ENCODE measurements at places on chromosomes 7 and 10.

DNA sequence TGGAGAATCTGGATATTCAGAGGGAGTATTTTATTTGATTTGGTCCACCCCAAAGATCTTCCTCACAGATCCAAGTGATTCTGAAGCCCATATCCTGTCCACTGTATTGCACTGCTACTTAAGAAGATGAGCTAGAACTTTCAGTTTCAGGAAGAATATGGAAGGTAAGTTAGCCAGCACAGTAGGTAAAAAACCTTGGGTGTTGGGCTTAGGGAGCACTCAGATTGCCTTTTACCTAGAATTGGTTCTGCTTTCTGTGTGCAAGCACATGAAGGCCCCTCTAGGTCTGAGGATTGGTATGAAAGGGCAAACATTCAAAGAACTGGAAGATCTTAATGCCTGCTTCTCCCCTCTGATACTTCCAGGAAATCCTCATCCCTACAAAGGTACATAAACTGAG lies 146.7 kb upstream of the COL1A2 start:
- DNase-seq, result no peak

GRCh38 chr7:2595258-2595860 lies 36.4 kb upstream of the TTYH3 start:
- no peak for DNase-seq

- peak; percentile 61 for DNase-seq
Observed at GRCh38 chr7:28180364-28181147, at the start of gene JAZF1. JAZF1 (minus strand) TSS chr7:28180795.

DNA sequence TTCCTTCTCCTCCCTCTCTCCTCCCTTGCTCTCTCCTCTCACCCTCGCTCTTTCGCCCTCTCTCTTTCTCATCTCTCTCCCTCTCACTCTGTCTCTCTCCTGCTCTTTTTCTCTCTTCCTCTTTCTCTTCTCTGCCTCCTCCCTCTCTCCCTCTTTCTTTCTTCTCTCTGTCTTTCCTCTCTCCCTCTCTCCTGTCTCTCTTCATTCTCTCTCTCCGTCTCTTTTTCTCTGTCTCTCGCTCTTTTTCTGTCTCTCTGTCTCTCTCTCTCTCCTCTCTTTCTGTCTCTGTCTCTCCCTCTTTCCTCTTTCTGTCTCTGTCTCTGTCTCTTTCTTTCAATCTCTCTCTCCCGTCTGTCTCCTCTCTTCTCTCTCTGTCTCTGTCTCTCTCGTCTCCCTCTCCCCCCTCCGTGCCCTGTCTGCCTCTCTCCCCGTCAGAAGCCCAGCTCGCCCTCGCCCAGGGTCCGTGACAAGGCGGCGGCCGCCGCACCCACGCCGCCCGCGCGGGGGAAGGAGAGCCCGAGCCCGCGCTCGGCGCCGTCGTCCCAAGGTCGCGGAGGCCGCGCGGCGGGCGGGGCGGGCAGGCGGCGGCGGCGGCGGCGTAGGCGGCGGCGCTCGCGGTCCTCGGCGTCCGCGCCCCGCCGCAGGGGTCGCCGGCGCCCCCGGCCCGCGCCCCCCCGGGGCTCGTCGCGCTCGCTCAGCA lies 21.3 kb upstream of the HSPB1 start:
- peak; percentile 56 for DNase-seq

DNA sequence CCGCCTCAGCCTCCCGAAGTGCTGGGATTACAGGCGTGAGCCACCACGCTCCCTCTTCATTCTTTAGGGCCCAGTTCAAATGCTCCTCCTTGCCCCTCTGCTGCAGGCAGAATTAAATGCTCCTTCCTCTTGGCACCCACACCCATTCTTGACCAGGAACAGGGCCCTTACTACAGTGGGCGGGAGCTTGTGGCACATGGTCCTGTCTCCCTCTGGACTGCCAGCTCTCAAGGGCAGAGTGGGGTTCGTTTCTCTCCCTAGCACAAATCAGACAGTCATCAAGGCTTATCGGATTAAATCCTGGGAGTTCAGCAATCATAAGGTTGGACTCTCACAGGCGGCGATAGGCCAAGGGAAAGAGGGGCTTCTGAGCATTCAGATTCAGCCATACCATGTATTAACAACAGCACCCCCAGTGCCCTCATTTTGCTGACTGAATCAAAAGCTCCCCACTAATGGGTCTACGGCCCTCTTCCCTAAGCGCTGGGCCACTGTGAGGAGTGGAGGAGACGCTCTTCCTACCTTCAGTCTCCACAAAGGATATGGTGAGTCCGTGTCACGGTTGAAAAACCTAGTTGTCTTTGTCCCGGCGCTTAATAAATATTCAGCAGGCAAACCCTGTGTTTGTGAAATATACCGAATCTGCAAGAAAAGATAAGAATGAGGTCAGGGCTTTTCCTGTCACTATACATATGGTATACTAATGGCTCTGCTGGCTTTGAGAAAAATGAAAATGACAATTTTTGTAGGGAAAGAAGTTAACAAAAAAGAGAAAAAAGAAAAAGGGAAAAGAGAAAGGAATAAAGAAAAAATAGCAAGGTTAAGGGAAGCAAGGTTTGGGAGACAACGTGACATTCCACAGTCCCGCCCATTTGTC lies 107.4 kb downstream of the CLEC2L start:
- no peak for DNase-seq

DNA sequence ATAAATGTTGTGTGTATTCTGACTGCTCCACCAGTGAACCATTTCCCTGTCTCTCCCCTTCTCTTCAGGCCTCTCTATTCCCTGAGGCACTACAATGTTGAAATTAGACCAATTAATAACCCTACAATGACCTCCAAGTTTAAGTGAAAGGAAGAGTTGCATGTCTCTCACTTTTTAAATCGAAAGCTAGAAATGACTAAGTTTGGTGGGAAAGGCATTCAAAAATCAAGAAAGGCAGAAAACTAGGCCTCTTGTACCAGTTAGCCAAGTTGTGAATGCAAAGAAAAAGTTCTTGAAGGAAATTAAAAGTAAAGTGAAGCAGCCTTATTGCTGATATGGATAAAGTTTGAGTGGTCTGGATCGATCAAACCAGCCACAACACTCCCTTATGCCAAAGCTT lies 198.3 kb upstream of the YAE1 start:
- DNase-seq, result no peak

DNA sequence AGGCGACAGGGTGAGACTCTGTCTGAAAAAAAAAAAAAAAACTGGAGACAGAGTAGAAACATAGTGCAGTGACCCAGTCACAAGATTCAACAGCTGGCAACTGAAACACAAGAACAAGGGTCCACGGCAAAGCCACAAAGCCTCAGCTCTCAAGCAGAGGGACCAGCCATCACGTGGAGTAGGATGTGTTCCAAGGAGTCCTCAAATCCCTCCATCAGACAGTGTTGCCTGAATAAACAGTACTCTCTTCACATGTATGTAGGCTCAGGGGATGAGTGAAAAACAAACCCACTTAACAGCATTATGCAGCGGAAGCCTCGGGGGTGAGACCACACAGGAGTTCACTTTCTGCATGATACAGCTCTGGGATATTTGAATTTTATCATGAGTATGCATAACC lies 62.0 kb downstream of the SLIT1 start:
- DNase-seq, result no peak

DNA sequence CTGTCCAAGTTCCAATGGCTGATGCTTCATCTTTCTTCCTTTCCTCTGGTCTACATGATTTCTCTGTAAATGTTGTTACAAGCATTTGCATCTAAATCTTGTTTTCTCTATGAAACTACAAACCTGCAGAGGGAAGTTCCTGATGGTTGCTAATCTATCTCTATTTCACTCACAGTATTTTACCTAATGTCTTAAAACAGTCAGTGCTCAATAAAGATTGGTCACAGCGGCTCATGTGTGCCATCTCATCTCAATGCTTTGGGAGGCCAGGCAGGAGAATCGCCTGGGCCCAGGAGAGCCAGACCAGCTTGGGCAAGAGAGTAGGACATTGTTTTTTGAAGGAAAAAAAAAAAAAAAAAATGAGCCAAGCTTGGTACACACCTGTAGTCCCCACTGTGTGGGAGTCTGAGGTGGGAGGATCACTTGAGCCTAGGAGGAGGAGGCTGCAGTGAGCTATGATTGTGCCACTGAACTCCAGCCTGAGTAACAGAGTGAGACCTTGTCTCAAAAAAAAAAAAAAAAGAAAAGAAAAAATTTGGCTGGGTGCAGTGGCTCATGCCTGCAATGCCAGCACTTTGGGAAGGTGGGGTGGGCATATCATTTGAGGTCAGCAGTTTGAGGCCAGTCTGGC lies 71.3 kb upstream of the ARMC3 start:
- DNase-seq, result no peak

GRCh38 chr10:14163377-14164086 lies 167.2 kb downstream of the FRMD4A start:
- DNase-seq, result no peak

DNA sequence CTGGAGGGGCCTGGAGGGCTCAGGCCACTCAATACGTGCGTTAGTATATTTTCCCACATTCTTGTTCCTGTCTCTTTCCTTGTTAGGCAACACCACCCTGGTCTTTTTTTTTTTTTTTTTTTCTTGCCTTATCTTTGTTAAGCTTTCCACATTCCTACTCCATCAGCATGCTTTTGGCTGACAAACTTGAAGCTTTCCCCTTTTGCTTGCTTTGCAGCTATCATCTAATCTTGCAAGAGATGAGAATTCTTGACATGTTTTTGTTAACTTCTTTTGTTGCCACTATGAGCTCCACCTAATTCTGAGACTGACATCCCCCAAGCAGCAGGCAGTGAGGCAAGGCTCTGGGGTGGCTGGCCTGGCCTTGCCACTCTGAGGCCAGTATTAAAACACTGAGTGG lies 52.5 kb upstream of the NRP1 start:
- DNase-seq, result no peak

- no peak for DNase-seq
Observed at GRCh38 chr7:92446869-92447344, 375 bp upstream of the GATAD1 start.

GRCh38 chr7:27154901-27155815 lies 1.3 kb downstream of the HOXA7 start:
- no peak for DNase-seq

GRCh38 chr7:7125963-7126362 lies 56.4 kb upstream of the C1GALT1 start:
- no peak for DNase-seq

DNA sequence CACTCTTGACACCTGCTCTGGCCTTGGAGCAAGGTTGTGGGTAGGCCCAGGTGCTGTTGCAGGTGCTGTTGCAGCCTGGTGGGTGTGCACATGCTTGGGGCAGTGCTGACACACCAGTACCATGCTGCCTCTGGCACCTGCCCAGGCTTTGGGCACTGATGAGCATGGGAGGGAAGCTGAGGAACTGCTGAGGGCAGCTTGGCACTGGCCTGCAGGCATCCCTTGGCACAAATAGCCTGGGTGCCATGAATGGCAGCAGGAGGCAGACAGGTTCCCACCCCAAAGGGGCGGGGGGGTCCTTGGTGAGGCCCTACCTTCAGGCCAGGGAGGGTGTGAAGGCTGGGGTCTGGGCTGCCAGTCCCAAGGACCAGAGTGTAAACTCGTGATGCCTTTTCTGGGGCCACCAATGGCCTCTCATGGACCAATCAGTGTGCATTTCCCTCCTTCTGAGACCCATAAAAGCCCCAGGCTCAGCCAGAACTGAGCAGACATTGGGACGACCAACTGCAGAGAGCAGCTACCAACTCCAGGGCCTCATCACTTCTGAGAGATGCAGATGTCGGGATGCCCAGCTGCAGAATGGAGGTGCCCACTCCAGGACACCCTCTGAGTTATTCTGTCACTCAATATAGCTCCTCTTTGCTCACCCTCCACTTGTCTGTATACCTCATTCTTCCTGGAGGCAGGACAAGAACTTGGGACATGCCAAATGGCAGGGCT lies 547.4 kb downstream of the ZWINT start:
- DNase-seq, result no peak

DNA sequence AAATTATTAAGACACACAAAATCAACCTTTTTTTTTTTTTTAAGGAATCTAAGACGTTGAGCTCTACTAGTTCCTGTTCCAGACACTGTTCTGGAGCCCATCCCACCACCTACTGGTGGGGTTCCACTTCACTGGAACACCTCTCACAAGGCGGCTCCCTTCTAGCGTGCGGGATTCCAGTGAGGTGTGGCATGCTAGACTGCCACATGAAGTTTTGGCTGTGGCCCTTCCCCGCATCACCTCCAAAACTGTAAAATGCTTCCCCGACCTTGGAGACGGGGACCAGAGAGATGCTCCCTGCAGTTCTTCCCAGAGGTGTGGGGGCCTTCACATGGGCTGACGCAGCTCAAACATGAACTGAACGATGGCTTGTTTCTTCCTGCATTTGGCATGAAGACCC lies 12.6 kb downstream of the FAM53B start:
- no peak for DNase-seq

- DNase-seq, result no peak
Observed at GRCh38 chr7:125573126-125573525, 643.5 kb upstream of the POT1 start.

DNA sequence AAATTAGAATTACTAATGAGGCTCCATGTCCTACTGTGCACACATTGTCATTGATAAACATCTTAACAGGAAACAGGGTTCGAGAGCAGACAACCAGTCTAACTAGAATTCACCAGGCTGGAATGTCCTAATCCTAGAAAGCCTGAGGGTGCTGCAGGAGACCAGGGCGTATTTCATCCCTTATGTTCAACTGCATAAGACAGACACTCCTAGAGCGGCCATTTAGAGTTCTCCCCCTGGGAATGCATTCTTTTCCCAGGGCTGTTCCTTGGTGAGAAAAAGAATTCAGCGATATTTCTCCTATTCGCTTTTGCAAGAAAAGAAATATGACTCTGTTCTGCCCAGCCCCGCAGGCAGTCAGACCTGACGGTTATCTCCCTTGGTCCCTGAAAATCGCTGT lies 486.0 kb downstream of the REEP3 start:
- DNase-seq, result no peak

GRCh38 chr10:91127341-91128082 lies 93.0 kb upstream of the PCGF5 start:
- no peak for DNase-seq

DNA sequence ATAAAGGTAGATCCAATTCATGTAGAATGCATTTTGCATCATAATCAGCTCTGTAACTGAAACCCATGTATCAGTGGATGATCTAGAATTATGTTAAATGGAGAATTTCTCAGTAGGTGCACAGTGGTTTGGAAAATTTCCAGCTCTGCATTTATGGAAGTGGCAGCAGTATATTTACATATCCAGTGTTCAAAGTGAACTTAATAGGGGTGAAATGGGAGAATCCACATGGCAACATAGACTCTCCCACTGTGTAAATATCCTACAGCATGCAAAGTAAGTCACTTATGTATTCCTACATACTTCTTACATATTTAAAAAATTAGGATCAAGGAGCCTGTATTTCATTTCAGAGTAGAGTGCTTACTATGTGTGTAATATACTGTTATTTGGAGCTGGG lies 35.3 kb downstream of the CDC14C start:
- DNase-seq, result no peak

- DNase-seq, result no peak
Observed at GRCh38 chr7:43443381-43443780, 139.5 kb upstream of the STK17A start.

Data from GM20000 (cell line).